LHCN-M2 (cell line): ENCODE measurements at places on chromosomes 7 and 10.

DNA sequence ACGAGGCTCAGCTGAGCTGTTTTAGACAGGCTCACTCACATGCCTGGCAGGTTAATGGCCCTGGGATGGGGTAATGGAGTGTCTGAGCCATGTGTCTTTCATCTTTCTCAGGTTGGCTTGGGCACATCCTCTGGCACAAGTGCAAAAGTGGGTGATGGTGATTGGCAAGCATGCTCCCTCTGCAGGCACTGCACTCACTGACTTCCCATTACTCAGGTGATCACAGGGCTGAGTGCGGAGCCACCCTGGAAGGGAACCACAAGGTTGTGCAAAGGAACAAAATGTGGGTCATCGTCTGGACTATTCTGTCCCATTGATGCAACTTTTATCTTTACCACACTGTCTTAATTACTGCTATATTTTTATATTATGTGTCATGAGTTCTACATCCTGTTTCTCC, 244.1 kb upstream of the AKR1E2 start:
- DNase-seq: no peak

DNA sequence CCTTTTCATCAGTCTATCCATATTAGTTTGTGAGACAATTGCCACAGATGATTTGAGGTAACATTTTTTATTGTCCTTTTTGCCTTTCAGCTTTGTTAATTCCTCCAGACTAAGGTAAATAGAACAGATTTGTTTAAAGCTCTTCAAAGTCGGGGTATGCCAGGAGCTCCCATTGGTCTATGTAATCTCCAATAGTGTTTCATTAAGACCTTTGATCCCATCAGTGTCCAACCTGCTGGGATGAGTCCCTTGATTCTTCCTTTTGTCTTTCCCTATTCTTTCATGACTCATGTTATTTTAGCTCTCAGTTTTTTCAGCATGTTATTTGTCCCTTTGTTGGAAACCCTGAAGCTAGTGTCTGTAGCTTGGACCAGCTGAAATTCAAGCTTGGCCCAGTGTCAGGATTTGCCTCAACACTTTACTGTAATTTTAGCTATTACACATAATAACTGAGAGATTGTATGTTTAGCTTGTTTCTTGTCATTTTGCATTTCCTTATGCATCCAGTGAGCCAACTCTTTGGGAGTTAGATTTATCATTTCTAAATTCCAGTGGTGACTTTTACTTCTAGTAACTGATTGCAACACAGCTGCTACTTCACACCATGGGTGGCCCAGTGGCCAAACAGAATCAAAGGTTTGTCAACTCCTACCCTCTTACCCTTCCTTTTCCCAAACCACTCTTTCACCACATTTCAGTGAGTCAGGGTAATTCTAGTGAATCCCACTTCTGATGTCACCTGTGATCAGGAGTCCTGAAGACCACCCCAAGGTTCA, 15.3 kb downstream of the AGBL3 start:
- peak; percentile 56 for DNase-seq

GRCh38 chr10:132913559-132914115, 28.7 kb downstream of the CFAP46 start:
- no peak for DNase-seq

- no peak for DNase-seq
Measured at GRCh38 chr10:113230011-113230610, 280.1 kb downstream of the TCF7L2 start.

- DNase-seq: no peak
Measured at GRCh38 chr10:37854626-37855025, 2.8 kb downstream of the ZNF248 start.

DNA sequence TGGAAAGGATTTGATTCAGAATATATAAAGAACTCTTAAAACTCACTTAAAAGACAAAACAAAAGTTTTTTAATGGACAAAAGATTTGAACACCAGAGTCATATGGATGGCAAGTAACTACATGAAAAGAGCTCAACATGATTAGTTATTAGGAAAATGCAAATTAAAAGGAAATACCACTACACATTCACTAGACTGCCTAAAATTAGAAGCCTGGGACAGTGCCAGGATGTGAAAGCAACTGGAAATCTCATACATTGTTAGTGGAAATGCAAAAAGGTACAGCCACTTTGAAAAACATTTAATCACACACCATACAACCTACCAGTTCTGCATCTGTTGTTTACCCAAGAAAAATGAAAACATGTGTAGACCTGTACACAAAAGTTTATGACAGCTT, 48.8 kb downstream of the RALA start:
- no peak for DNase-seq

GRCh38 chr10:110368556-110368955, 63.8 kb upstream of the SMNDC1 start:
- DNase-seq: no peak

DNA sequence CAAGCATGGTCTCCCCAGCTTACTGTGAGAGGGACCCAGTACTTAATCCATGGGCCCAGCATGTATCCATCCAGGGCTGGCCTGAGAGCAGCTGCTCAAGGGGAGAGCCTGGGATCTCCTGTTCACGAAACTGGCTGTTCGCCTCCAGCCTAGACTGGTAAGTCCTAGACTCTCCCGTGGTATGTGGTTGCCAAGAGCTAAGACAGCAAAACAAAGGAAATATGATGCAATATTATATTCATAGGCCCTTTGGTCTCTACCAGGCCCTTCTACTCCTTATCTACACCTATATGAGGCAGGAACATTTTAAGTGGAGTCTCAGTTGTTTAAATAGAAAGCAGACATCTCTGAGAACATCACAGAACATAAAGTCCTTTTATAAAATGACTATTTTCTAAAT, 28.9 kb upstream of the STK17A start:
- peak; percentile 58 for DNase-seq
